Mesenteric fat pad (tissue), 1 donor: ENCODE measurements at places on chromosomes 16 and 17.

DNA sequence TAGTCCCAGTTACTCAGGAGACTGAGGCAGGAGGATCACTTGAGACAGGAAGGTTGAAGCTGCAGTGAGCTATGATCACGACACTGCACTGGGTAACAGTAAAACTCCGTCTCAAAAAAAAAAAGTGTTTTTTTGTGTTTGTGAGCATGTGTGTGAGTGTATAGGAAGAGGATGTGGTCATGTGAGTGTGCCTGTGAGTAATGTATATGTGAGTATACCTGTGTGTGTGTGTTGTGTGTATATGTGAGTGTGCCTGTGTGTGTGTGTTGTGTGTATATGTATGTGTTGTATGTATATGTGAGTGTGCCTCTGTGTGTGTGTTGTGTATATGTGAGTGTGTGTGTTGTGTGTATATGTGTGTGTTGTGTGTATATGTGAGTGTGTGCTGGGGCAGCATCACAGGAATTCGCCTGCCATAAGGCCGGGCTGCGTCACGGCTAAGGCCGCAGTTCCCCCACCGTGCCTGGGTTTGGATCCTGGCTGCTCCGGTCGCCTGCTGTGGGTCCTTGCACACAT is 21.4 kb upstream of the NPTX1 start:
- no peak for DNase-seq

GRCh38 chr16:5502467-5502869 is 404.9 kb upstream of the EEF2KMT start:
- DNase-seq = no peak

DNA sequence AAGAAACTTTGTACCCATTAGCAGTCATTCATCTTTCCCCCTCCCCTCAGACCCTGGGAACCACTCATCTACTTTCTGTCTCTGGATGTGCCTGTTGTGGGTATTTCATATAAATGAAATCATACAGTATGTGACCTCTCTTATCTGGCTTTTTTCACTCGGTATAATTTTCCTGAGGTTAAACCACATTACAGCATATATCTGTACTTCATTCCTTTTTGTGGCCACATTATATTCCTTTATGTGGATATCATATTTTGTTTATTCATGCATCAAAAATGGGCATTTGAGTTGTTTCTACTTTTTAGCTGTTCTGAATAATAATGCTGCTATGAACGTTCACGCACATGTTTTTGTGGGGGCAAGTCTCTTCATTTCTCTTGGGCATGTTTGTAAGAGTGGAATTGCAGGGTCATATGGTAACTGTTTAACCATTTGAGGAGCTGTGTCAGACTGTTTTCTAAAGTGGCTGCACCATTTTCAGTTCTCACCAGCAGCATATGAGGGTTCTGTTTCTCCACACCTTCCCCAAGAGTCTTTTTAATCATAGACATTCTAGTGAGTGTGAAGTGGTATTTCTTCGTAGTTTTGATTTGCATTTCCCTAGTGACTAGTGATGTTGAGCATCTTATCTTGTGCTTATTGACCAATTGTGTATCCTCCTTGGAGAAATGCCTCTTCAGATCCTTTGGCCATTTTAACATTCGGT is 3.8 kb downstream of the SNX29 start:
- DNase-seq = no peak

DNA sequence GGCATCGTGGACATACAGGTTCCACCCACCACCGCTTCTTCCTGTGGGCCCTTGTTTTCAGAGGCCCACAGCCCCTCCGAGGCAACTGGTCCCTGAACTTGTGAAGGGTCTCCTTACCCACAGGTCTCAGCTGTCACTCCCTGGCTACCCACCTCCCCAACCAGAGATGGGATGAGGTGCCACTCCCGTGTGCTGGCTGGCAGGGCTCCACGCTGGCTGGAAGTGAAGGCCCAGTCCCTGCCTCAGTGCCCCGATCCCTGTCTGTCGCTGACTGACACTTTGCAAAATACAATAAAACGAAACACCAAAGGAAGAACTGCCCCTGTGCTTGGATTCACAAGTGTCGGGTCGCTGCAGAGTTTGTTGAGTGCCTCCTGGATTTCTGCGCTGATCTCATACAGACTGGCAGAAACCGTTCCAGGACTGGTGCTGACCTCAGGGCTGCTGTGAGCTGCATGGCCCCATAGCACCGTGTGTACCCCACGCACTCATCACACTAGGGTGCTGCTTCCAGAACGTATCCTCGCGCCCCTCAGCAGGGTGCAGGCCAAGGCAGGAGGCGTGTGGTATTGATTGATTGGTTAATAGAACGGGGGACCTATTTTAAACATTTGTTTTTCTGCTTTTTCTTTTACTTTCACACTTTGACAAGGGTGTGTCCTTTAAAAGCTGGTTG is 57.0 kb downstream of the PGS1 start:
- no peak for DNase-seq

GRCh38 chr16:89052191-89052889 is 41.3 kb upstream of the ACSF3 start:
- no peak for DNase-seq

- DNase-seq = no peak
These were observed 15.6 kb downstream of the MRPS23 start for GRCh38 chr17:57834146-57834741.

- no peak for DNase-seq
These were observed 2.9 kb upstream of the RNPS1 start for GRCh38 chr16:2270588-2271470.

- DNase-seq = no peak
These were observed 83.2 kb upstream of the HNF1B start for GRCh38 chr17:37827905-37828650.

GRCh38 chr17:79951361-79952264 is 84.1 kb downstream of the TBC1D16 start:
- DNase-seq = peak; percentile 87

DNA sequence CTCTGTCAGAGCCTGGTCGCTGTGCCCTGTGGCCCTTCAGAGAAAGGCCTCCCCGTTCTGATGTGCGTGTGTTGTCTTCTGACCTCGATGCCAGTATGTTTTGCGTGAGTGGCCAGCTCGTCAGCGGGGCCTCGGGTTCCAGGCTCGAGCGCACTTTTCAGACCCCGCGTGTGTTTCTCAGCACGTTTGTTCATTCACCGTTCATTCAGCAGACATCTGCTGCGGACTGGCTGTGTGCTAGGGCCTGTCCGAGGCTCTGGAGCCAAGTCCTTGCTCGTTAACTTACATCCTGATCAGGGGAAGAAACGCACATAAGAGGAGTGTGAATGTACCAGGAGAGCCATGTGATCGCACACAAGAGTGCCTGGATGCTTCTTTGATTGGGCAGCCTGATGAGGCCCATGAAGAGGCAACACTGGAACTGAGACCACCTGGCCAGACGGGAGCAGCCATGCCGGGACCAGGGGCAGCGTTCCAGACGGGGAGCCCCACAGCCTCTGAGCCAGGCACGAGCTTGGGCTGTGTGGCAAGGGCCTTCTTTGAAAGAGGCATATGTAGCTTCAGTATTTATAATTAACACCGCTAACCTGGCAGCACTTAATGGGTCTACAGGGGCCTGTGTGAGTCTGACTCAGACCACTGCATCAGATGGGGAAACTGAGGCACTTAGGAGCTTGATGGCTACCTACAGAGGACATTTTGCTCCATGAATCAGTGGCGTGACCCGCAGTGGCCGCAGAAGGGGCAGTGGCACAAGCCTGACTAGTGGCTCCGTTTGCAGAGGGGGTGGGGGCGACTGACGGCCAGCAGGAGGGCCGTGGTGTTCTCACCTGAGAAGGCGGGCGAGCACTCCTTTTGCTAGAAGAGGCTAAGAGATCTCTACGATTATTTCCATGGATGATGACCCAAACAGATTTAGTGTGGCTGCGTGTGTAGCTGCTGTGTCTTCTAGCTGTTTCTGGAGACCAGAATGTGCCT is 187.9 kb upstream of the CHMP6 start:
- DNase-seq = peak; percentile 64

DNA sequence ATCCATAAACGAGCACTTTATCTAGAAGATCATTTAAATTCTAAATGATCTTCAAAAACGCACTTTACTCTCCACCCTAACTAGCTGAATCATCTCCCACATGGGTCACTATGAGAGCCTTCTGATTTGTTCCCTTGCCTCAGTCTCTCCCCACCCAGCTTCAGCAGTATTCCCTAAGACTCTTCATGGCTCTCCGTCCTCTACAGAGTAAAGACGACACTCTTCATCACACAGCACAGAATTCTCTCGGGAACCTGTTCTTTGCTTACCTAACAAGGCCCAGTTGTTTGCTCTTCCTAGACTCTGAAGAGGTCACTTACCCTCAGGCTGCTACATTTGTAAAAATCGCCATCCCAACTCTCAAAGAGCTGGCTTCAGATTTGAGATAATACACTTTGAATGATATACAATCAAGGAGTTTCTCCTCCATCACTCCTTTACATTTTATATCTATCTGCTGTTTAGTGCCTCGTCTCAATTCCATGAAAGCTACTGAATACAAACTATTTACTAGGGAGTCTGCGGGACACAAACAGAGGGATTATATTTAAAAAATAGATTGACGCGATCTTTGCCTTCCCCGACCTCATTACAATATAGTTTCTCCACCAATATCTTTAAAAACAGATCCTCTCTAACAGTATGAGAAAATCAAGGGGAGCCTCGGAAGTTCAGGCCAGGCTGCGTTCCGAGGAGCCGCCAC is 511 bp upstream of the LIG3 start:
- DNase-seq = no peak

DNA sequence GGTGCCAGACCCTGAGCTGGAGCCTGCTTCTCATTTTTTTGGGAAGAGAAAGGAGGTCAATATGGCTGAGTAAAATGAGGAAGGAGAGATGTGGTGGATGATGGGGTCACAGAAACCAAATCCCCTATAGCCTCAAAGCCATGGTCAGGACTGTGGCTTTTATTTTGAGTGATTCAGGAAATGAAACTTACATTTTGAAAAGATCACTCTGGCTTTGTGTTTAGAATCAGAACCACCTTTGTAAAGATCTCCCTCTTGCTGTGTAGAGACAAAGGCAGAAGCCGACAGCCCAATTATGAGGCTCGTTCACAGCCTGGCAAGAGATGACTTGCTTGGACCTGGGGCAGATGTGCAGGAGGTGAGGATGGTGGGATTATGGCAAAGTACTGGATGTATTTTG is 121.6 kb upstream of the ANKFN1 start:
- no peak for DNase-seq

DNA sequence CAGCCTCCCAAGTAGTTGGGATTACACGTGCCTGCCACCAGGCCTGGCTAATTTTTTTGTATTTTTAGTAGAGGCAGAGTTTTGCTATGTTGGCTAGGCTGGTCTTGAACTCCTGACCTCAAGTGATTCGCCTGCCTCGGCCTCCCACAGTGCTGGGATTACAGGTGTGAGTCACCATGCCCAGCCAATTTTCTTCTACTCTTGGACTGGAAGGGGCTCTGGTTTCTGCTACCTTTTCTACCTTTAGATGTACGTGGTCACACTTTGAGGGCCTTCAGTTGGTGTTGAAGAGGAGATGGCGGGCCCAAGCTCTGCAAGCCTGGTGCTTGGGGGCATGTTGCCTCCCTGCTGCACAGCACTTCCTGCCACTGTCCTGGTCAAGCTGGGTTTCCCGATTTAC is 173.6 kb downstream of the PRKCA start:
- DNase-seq = no peak

DNA sequence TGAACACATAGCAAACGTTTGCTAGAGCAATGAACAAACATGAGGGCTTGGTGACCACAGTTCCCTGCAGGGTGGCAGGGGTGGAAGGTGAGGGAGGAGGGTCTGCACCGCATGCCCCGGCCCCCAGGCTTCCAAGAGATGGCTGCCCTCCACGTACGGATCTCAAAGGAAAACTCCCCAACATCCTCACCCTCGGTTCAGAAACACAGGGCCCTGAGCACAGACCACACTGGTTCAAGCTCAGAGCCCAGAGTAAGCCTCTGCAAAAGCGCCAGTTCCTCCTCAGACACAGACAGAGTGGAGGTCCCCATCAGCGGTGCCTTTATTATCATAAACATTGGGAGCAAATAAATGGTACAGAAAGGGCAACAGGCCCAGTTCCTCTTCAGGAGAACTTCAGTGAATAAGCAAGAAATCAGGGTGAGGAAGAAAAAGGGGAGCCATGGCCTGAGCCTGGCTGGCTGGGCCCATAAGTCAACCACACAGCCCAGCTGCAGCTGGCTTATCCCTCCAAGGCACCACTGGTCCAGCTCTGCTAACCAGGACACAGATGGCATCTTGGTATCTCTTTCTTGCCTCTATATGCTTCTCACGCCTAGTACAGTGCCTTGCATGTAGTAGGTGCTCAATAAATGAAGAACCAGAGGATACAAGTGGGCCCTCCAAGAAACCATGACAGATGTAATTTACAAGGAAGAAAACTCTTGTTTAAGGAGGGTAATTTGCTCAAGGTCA is 11.0 kb downstream of the MPO start:
- peak; percentile 11 for DNase-seq

- no peak for DNase-seq
These were observed 27.6 kb downstream of the PRKAR1A start for GRCh38 chr17:68539548-68540467.

- no peak for DNase-seq
These were observed 30.3 kb upstream of the LRRC37A start for GRCh38 chr17:46264456-46265198.

- no peak for DNase-seq
These were observed 44.6 kb upstream of the GSE1 start for GRCh38 chr16:85568519-85568918.

DNA sequence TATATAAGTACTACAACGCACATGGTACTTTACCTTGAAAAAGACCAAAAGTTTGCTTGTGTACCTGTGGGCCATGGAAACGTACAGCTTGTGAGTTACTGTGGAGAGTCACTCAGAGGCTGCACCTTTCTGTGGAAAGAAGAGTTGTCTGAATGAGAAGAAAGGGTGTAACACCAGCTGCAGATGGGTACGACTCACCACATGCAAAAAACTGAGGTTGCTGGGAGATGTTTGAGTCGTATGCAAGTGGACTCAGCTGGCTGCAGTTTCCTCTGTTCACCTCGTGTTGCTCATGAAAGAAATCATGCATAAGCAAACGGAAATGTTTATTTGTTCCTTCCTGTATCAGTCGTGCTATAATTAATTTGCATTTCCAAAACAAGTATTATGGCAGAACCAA is 22.4 kb upstream of the DYNLRB2 start:
- DNase-seq = no peak

DNA sequence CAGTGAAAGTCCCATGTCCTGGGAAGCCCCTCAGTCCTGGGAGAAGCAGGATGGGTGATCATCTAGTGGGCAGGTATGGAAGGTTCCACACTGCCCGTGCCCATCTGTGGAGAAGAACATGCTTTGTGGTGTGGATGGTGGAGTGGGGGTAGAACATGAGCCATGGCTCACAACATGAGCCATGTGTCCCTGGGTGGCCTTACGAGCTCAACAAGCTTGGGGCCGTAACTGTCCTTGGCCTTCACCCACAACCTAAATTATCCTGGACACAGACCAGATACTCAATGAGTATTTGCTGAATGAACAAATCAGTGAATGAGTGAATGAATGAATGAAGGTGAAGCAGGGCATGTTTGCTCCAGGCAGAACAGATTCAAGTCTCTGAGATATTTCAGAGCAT is 13.5 kb downstream of the SOX8 start:
- DNase-seq = no peak

GRCh38 chr17:75681289-75681688 is 14.2 kb downstream of the SAP30BP start:
- no peak for DNase-seq

- DNase-seq = no peak
These were observed 81.5 kb downstream of the AMFR start for GRCh38 chr16:56343661-56344517.
